ENCODE measurements at places on chromosomes 3 and 15.

DNA sequence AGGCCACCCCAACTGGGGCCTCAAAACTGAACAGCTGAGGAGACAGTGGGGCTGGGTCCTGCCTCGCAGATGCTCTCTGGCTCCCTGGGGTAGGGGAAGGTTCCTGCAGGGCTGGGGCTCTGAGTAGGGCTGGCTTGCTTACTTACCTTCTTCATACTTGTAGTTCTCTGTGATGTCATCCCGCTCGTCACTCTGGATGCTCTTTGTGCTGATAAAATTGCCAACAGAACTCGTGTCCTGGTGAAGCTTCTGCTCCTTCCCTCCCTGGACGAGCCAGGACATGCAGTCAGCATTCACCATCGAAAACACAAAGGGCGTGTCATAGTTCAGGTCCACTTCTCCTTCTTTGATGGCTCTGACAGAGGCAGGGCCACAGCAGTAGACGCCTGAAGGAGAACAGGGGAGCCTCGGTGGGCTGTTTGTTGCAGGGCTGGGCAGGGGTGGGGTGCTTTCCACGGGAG is 17.9 kb upstream of the EPB42 start:
- DNase-seq = no peak

DNA sequence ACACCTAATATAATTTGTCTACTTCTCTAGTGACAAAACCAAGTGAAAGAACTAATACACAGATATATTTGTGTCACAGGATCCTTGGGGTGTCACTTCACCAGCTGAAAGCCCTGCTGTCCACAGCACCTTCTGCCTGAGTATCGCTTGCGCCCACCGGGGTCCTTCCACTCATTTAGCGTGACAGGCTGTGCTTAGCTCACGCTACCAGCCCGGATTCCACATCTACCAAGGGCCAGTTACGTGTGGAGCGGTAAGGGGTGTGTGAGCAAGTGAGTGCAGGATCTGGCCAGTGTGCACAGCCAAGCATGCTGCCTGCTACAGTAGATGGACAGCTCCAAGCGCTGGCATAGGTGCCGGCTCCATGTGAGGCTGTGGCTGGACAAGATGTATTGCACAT is 810.9 kb downstream of the NSUN3 start:
- no peak for DNase-seq

DNA sequence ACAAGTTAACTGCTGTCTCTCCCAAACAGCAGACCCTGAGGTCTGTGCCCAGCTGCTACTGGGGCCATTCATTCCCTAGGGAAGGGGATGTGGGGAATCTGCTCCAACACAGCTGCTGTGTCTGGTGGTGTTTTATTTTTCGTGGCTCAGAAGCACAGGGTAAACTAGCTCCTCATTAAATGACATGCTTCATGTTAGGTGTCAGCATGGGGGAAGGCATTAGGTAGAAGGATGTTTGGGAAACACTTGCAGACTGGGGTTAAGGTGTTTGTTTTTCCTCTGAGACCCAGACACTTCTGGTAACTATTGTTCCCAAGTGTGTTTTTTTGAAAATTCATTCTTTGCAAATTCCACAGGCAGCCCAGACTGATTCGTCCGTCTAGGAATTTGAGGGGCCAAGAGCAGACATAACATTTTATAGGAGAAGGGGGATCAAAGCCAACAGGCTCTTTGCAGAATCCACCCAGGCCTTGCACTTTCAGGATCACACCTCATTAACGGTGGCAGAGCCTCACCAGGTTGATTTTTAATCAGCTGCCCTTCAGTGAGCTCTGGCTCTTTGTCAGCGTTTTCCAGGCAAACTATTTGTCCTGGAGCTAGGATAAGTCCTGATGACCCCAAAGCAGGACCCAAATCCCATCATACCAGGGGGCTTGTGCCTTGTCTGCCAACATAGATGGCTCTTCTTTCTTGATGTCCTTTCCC is 65.4 kb upstream of the ITGA11 start:
- peak; percentile 82 for DNase-seq

DNA sequence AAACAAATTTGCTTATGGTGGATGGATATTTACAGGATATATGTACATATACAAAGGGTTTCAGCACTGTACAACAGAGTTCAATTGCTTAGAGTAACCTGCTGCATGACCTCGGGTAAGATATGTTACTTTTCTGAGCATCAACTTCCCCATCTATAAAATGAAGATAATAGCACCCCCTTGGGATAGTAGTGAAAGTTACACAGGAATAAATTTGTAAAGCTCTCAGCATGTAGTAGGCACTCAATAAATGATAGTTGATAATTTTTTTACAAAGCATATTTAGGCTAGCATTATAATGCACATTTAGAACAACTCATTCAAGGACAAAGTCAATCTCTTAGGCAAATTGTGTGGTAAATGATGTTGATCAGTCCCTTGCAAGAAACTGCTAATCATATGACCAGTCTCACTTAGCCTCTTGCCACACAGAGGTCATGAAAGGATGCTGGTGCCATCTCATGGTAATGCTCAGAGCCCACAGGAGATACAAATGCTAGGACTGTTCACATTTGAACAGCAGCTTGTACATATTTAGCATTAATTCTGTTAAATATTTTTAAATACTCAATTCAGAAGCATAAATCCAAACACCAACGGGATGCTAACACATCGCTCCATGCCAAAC is 123.9 kb downstream of the MAGI1 start:
- DNase-seq = no peak

DNA sequence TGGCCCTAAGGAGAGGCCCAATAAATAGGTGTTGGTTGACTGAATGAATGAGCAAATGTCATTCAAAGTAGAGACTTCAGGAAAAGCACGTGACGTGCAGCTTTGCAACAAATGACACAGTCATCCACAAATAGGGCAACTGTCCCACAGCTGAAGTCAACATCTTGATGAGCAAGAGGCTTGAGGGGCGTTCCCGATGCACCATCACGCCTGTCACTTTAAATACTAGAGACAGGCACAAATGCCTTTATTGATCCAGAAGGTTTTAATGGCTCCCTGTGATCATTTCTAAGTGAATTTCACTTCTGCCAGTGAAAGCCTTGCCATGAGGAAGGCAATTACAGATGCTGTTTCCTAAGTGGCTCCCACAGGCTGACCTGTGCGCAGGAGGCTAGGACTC is 43.6 kb downstream of the ABTB1 start:
- DNase-seq = no peak

DNA sequence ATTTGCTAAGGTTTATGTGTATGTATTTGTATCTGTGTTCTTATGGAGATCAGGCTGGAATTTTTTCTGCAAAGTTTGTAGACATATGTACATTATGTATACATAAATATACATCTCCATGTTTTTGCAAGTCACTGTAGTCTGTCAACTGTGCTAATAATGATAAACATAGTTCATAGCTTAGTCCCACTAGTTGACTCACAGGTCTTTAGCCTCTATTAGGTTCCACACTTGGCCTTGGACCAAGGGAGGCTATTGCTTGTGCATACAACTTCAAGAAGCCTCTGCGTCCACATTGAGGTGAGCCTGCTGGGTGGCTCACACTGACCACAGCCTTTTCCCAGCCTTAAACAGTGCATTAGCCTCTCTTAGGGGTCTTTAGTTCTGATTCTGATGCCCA is 243.8 kb upstream of the PEX5L start:
- peak; percentile 58 for DNase-seq

All from fibroblast of skin of abdomen (primary cell).